ENCODE measurements at places on chromosomes 13 and 19. TPM values are rescaled to one million over a fixed set of nuclear protein-coding genes. Genes with fewer than 3 reads are reported as not detected.

- peak; percentile 31 for DNase-seq
These were observed 41.9 kb upstream of the PSG2 start for GRCh38 chr19:43124360-43124759.

- DNase-seq, result no peak
These were observed 13.3 kb downstream of the KLF2 start for GRCh38 chr19:16337809-16338469.

DNA sequence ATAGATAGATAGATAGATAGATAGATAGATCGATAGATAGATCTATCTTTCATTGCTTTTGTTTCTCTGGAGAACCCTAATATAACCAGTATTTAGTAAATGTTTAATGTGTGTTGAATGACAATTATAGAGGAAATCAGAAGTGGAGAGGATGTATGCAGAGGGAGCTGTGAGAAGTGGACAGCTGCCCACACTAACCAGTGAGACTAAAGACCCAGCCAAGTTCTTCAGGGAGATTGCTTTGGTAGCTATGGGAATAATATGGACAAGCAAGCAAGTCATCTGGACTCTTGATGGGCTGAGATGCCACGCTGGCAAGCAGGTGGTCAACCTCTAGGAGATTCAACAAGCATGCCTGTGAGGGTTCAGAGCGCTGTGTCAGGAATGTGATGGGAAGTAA is 14.9 kb upstream of the INTS6 start:
- no peak for DNase-seq

GRCh38 chr19:50030225-50030624 is 4.4 kb downstream of the ZNF473 start:
- DNase-seq, result no peak

DNA sequence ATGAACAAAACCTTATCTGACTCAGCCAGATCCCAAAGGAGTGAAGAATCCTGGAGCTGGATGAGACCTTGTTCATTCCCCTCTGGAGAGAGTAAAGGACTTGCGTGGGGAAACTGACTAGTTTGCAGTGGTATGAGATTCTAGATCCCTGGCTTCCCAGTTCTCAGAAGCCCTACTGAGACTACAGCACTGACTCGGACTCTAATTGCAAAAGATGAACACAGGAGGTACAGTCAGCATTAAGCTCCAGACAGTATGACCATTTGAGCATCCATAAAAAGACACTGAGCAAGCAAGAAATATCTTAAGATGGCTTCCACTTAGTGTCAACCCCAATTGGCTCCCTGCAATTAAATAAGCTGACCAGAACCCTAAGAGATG is 6.8 kb downstream of the ZC3H4 start:
- no peak for DNase-seq

DNA sequence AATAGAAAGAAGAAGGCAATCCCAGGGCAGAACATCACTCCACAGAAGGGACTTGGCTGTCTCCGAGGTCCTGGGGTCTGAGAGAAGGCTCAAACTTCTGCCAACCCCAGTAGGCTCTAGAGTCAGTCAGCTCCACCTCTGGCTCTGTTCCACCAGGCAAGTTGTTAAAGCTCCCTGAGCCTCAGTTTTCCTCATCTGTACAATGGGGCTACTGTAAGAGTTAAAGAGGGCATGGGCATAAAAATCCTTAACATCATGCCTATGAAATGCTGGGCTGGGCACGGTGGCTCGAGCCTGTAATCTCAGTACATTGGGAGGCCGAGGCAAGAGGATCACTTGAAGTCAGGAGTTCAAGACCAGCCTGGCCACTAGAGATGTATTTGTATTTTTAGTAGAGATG is 5.1 kb downstream of the UNC13A start:
- no peak for DNase-seq

- peak; percentile 88 for DNase-seq
These were observed 140.8 kb downstream of the SHISA2 start for GRCh38 chr13:25910991-25911419.

DNA sequence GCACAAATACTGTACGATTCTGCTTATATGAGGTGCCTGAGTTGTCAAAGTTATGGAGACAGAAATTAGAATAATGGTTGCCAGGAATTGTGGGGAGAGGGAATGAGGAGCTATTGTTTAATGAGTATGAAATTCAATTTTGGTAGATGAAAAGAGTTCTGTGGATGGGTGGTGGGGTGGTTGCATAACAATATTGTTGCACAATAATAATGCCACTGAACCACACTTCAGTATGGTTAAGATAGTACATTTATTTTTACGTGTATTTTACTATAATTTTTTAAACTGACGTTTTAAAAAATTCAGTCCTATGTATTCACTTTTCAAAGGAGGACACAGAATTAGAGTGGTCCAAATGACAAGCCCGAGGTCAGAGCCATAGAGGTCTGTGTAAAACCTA is 1.8 kb upstream of the OXGR1 start:
- no peak for DNase-seq

GRCh38 chr13:106426909-106427308 is 108.6 kb downstream of the EFNB2 start:
- DNase-seq, result no peak

DNA sequence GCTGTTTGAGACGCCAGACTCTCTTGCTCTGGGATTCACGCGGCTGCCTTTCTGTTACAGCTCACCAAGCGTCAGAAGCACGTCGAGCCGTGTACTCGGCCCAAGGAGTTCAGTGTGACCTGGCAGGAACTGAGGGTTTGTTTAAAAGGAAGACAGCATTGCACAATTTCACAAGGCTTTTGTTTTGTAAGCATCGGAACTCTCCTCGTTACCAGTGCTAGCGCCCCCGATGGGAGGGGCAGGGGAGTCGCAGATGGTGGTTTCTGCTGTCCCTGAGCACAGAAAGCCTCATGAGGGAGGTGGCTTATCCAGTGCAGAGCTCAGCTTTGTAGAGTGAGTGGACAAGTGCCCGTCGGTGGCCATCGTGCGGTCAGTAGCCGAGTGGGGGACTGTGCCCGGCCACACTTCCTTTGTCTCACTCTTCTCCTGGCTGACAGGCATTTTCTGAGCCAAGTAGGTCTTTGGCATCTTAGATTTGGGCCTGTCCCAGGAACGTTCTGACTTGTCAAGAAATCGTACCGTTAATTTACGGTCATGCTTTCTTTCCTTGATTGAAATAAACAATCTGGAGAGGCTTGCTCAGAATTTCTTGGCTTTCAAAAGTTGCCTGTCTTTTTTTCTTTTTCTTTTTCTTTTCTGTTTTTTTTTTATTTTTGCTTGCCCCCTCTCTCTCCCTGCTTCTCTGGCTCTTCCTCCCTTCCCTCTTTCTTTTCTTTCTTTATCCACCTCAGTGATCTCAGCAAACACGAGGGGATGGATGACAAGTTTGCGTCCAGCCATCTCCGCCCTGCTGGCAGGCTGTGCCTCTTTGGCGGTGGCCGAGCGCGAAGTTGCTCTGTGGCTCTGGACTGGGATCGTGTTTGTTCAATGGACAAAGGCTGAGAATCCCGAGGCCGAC is 7.7 kb downstream of the KDM4B start:
- DNase-seq, result peak; percentile 85

The BRSK1 gene
- total RNA-seq, result 11.3 TPM

The FAM174C gene
- 60.4 TPM for total RNA-seq

The MUC16 gene
- total RNA-seq, result 0.42 TPM

The SYNGR4 gene
- not detected for total RNA-seq

The FKBP8 gene
- 367 TPM for total RNA-seq

The ACP7 gene
- 0.97 TPM for total RNA-seq

The PTGIR gene
- total RNA-seq, result not detected

The IFNL1 gene
- total RNA-seq, result not detected

The ESD gene
- 61.0 TPM for total RNA-seq

Data from GM23338 (cell line).